ENCODE measurements at places on chromosomes 1 and 21. TPM values are rescaled to one million over a fixed set of nuclear protein-coding genes. Genes with fewer than 3 reads are reported as not detected.

Gene TMEM51
- polyA plus RNA-seq: 20.0 TPM

Gene VWA5B1
- 2.7 TPM for polyA plus RNA-seq

Gene CALML6
- 0.27 TPM for polyA plus RNA-seq

Gene TSSK3
- polyA plus RNA-seq: 2.0 TPM

GRCh38 chr1:243964915-243965314, 86.2 kb upstream of the ZBTB18 start:
- DNase-seq: no peak

DNA sequence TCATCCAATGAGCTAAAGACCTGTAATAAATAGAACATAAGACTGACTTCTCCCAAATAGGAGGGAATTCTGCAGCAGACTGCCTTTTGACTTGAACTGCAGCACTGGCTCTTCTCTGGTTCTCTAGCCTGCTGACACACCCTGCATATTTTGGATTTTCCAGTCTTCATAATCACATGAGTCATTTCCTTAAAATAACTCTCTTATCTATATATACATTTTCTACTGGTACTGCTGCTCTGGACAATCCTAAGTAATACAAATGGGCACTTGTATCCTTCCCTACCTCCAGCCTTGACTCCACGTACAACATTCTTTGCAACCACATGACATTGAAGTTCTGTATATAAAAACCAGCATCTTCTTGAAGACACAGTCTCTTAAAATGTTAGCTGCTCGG, 429.4 kb upstream of the TMPRSS15 start:
- no peak for DNase-seq

DNA sequence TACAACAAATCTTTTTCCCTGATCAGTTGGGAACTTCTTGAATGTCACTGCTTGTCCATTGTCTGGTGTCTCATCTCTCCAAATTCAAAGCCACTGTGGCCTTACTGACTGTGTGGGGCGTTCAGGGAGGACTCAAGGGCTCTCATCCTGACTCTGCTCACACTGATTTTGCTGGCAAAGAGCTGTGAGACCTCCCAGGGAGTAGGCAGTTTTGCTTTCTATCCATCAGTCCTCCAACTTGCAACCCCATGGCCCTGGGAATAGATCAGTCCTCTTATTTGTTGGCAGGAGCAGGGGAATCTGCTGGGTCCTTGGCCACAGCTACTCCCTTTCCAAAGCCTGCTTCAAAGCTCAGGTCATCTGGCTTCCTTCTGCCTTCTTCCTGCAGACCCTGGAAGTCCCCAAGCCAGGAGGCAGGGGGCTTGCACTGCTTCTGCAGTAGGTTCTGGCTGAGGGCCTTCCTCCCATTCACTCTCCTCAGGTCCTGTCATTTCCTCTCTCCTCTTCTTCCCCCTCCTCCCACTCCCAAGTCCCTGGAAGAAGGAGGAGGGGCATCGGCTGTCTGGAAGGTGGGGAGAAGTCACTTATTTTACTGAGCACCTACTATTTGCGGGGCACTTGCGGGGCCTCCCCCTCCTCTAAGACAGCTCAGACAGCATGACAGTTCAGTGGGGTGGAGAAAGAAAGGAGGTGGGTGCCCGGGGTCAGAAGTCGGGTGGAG, 876 bp upstream of the NAV1 start:
- no peak for DNase-seq

DNA sequence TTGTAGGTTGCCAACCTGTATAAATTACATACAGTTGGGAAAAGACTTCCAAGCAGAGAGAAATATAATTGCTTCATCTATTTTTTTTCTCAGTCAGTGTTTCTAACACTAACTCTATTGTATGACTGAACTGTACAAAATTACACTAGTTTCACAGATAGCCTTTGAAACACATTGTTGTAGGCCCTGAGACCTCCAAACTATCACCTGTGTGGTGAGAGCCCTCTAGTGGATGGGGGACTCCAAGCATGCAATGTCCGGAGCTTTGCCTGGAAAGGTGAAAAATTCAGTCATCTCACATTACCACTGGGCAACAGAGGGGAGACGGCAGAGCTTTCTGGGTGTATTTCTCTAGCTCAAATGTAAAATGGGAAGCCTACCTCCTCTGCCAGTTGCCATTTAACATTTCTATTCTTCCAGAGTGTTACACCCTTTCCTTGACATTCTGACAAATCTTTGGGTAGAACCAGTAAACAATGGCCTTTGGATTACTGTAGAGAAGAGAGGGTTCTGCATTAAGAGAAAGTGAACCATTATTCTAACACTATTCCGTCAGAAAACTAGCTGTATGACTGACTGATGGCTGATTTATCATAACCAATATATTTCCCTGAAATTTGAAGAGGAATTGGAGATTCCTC, 212.2 kb downstream of the LYPLAL1 start:
- DNase-seq: no peak

GRCh38 chr1:246091477-246091876, 415.6 kb downstream of the SMYD3 start:
- DNase-seq: no peak

DNA sequence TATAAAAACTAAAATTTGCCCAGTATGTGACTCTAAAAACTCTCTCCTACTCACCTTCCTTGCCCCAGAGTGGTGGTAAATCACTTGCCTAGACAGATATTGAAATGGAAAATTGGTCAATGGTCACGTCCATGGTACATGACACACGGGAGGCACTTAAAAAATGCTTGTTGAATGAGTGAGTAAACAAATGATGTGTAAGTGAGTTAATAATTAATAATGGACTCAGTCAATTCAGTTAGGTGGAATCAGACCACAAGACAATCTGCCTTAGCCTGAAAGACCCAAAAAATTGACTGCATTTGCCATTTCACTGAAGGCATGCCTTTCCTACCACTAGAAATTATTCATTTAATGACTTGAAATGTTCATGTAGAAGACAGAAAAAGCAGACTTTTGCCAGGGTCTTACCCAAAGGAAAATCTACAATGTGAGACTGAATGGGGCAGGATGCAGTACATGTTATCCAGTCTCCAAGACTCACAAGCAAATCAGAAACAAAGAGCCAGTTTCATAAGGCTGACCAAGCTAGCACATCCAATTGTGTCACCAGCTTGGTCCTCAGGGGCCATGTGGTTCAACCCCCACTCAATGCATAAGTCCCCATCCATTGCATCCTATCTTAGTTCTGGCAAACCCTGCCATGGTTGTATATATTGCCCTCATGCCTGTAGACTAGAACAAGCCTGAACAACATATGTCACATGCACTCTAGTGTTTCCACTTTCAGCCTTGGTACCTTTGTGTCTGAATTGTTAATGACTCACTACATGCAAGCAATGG, 73.6 kb downstream of the TBX15 start:
- no peak for DNase-seq

DNA sequence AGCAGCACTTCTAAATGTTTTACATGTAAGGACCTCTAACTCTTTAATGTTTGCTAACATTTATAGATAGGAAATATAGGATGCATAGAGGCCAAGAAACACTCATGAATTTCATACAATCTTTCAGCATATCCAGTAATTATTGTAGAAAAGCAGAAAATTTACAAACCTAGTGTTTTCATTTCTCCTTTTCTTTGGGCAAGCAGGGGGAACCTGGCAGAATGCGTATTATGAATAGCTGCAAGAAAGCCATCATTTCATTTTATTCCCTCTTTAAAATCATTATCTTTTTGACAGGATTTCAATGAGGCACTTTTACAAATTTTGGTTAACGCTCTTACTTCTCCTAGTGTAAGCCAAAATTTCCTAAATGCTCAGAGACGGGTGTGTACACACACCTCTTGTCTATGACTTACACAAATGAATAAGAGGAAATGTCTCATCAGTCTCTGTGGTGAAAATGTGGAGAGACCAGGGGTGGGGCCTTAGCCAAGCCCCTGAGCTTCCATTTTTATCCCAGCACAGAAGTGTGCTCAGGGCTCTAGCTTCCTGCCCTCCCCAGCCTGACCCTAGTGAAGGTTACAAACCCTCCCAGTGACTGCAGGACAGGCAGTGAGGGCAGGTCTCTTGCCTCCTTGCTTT, 91.6 kb downstream of the LRRC8C start:
- no peak for DNase-seq

DNA sequence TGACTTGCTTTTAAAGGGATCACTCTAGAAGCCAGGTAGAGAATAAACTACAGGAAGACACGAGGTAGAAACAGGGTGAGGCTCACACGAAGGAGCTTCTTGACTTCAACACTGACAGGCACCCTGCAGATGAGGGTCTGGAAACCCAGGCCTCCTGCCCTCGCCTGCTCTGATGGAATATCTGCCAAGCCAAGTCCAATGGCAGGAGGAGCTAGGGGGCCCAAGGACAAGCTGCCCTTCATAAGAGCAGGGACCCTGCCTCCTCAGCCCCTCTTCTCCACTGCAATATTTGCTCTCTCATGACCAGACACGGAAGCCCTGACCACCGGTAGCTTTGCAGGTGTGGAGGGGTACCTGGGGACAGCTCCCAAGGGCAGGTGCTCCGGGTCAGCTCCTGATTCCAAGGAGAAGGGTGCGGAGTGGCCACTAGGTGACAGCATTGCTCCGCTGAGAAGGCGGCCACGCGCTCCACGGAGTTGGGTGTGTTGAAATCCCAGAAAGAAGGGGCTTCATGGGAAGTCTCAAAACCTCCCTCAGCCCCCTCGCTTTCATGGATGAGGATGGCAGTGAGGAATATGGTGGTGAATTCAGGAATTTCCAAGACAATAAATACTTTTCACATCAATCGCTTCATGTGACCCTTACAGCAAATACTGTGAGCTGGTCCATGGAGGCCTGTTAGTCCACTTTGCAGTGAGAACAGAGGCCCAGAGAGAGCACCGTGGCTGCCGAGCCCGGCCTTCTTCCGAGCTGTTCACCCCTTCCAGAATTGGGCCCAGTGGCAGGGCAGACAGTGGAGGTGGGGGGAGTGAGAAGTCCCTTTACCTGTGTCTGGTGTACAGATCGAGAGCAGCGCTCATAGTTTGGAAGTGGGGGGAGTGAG, 33.2 kb upstream of the PAX7 start:
- DNase-seq: no peak
